Fibroblast of skin of scalp (primary cell): ENCODE measurements at places on chromosomes 7 and 10.

GRCh38 chr10:97713339-97713825, at the start of gene MARVELD1:
Gene MARVELD1, plus strand, starts transcription at chr10:97713730. Its CDS starts 147 bp downstream, at chr10:97713877.
- peak; percentile 93 for DNase-seq

DNA sequence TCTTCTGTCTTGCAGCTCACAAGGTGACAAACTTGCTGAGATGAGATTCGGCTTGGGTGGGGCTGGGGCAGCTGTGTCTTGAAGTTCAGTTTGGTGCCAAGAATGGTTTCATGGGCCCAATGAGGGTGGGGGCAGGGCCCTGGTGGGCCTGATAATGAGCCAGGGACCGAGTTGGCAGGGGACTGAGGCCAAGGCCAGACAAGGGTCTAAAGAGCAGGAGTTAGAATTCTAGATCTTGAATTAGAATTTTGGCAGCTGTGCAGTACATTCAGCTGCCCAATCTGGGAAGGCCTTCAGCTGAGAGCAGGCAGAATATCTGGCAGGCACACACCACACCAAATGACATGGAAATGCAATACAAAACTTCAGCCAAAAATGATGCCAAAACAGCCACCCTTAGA, 1.5 kb upstream of the JAZF1 start:
- no peak for DNase-seq

DNA sequence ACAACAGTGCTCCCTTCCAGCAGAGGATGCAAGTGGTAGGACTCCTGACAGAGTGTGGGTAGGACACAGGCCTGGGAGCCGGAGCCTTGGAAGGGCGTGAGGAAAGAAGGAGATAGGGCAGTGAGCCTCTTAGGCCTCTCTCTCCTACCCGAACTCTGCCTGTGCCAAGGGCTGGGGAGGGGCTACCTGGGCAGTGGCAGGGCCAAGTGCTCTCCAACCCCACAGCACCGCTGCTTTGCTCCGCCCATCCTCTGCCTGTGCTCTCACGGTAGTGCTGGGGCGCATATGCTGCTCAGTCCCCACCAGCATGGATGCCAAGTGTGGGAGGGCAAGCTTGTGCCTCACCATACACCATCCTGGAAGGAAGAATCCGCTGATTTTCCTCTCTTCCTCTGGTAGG, 7.5 kb downstream of the FAM131B start:
- no peak for DNase-seq

- DNase-seq, result no peak
These were observed 77.7 kb upstream of the FAM3C start for GRCh38 chr7:121473645-121474300.

- DNase-seq, result no peak
These were observed 72.7 kb upstream of the IFRD1 start for GRCh38 chr7:112377593-112377992.

- DNase-seq, result no peak
These were observed 111.9 kb upstream of the RPA3 start for GRCh38 chr7:7830122-7830878.

- peak; percentile 56 for DNase-seq
These were observed 76.1 kb upstream of the CPXM2 start for GRCh38 chr10:123967626-123968243.

GRCh38 chr7:140688341-140688740, 8.2 kb upstream of the NDUFB2 start:
- DNase-seq, result no peak

DNA sequence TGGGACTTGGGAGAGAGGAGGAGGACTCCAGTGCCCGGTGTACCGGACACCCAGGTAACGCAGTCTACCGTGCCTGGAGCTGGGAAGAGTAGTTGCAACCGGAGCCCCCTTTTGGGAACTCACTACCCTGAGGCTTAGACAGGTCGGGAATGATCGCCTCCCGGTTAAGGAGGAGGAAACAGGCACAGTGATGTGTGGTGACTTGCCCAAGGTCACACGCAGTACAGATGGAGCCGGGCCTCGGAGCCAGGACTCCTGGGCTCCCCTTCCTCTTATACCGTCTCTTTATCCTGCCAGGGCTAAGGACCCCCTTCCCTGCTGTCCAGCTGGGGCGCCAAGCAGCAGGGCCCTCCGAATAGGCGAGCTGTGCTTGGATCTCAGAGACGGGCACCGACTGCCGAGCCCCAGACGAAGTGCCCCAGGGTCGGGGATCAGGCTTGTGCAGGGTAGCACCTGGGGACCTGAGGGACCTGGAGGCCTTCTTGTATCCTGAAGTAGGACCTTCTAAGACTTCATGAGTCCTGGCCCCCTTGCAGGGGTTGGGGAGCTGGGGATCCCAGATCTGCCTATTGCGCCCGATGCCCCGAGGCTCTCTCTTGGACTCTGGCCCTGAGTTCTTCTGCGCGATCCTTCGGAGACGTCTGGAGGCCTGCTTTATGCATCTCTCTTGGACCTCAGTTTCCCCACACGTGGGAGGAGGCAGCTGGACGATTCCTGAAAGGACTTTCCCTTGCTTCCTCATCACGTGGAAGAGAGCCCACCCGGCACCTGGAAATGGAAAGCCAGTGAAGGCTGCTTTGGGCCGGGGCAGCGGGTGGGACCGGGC, 767 bp upstream of the CYP26A1 start:
- DNase-seq, result no peak

DNA sequence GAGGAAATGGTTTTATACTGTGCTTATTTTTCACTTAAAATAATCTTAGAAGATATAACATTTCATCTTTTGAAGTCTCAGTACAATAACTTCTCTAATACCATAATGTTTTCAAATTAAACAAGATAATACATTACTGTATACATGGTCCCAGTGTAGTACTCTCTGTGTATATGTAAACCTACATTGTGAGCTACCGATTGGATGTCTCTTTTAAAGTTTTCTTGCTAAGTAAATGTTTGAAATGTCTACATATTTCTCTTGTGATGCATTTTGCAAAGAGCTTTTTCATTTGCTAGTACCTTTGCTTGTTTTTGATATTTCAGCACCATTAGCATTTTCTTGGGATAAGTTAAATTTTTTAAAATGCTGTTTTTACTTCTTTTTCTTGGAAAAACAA, 94.8 kb downstream of the PRKG1 start:
- DNase-seq, result no peak

DNA sequence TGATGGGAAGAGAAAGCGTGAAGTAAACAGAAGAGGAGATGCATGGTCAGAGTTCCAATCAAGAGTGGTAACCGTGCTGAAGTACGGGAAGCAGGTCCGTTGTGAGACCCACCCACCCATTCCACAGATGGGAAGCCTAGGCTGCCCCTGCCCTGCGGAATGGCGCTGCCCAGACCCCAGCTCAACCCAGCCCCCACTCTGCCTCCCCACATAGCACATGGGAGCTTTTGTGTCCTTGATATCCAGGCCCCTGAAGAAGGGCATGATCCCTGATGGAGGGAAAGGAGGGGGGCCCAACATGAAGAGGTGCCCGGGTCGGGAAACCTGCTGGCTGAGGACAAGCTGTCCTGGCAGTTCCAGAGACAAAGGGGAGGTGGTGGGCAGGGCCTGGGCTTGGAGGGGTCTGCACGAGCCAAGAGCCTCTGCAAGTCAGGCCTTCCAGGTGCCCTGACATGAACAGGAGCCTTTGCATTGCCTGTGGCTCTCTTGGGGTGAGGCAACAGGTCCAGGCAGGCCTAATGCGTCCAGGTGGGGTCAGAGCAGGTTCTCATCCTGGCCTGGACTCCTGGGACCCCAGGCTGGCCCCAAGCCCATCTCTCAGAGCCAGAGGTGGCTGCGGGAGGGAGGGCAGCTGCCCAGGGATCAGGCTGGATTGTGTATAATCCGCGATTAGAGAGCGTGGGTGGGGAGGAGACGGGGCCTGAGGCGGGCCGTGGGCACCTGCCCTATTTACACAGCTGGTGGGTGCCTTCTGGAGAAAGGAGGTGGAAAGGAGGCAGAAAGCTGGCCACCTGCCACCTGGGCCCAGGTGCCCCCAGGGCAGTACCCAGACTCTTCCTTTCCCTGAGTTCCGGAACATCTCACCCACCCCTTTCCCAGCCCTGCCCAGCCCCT, 23.5 kb downstream of the YKT6 start:
- no peak for DNase-seq

GRCh38 chr10:118596426-118597124, 1.1 kb upstream of the PRLHR start:
- no peak for DNase-seq

DNA sequence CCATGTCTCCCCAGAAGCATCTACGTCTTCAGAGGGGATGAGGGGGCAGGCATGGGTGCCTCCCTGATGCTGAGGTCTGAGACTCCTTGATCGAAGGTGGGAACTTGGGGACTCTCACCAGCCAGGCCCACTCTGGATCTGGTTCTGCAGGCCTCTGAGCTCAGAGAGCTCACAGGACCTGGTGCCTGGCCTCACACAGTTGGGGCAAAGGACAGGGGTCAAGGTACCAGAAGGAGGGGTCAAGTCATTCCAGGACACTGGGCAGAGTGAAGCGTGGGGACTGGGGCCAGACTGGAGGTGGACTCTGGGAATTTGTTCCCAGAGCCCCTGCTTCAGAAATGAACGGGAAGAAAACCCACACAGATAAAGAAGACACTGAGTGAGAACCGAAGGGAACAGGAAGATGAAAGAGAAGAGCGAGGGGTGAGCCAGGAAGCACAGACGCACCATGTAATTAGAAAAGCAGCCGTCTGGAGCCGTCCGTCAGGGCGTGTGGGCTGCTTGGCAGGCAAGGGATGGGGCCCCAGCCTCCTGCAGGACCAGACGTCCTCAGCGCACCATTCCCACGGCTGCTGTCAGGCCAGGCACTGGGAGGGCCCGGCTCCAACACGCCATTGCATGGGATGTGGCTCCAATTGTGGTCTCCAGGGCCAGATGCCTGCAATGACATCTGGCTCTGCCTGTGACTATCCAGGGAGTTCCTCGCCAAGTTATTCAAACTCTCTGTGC, 47.7 kb downstream of the ZCCHC24 start:
- DNase-seq, result peak; percentile 83

DNA sequence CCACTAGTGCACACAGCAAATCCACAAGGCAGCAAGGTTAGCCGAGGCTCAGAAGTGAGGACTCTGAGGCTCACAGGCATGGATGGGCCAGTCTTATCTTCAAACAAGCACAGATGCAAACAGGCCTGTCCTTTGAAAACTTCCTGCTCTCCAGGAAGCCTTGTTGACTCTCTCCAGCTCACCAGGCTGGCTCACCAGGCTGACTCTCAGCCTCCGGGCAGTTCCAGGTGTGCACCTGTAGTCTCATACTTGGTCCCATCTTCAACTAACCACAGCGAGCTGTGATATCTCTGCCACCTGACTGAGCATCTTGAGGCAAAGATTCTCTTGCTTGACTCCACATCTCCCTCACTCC, 173.9 kb upstream of the ZMIZ1 start:
- DNase-seq, result no peak

- no peak for DNase-seq
These were observed 16.7 kb upstream of the AZGP1 start for GRCh38 chr7:99992330-99993038.

GRCh38 chr10:30979956-30980355, 51.7 kb downstream of the ZNF438 start:
- DNase-seq, result no peak

GRCh38 chr10:11782793-11783557, 40.2 kb upstream of the PROSER2 start:
- peak; percentile 51 for DNase-seq

GRCh38 chr10:101625821-101626412, 37.8 kb downstream of the DPCD start:
- no peak for DNase-seq

DNA sequence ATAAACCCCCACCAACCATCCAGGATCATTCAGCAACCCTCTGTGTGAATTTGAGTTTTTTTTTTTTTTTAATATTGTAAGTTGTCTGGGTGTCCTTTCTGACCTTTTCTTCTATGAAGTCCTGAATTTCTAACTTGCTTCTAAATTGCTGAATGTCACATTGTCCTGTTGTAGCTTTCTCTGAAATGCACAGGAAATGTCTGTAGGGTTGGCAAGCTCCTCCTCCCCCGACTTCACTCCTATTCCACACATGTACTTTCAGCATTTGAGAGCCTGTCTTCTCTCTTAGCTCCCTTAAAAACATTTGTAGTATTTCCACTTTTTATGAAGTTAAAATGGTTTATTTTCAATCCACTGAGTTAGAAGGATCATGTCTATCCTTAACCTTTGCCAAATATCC, 3.3 kb upstream of the CNNM2 start:
- DNase-seq, result no peak

DNA sequence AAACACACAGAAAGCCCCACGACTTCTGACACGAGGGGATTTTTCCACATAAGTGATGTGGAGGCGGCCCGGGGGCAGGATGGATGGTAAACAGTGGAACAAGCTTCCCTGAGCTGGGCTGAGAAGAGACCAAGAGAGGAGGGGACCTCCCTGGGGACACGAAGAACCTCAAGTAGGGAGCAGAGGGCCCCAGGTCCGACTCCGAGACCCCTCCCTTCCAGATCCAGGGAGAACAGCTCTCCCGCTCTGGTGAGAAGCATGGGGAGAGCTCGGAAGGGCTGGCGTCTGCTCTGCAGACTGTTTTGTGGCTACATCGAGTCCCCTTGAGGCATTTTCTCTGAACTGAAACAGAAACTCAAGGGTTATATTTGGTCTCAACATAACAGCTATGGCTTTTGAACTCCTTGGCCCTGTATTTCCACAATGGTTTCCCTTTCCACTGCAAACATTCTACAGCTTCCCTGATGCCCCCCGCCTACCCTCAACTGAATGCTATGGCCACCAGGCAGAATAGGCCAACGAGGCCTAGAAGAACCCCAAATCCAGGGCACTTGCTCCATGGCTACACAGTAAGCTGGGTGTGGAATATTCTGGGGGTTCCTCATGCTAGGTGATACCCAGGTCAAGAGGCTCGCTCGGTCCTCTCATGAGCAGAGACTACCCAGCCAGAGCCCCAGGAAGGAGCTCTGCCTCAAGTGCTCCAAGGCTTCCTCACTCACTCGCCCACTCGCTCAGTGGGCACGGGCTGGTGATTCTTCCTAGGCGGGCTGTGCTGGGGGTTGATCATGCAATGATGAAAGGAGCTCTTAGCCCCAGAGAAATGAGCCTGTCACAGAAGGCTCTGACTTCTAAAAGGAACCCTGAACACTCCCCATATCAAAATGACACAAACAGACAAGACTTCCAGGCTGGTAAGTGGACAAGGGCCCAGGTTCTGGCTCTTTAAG, 47.5 kb downstream of the FAM53B start:
- no peak for DNase-seq

GRCh38 chr10:131843089-131843595, 57.7 kb upstream of the PPP2R2D start:
- DNase-seq, result no peak

- DNase-seq, result no peak
These were observed 6.0 kb upstream of the MUC12 start for GRCh38 chr7:100963386-100963785.

DNA sequence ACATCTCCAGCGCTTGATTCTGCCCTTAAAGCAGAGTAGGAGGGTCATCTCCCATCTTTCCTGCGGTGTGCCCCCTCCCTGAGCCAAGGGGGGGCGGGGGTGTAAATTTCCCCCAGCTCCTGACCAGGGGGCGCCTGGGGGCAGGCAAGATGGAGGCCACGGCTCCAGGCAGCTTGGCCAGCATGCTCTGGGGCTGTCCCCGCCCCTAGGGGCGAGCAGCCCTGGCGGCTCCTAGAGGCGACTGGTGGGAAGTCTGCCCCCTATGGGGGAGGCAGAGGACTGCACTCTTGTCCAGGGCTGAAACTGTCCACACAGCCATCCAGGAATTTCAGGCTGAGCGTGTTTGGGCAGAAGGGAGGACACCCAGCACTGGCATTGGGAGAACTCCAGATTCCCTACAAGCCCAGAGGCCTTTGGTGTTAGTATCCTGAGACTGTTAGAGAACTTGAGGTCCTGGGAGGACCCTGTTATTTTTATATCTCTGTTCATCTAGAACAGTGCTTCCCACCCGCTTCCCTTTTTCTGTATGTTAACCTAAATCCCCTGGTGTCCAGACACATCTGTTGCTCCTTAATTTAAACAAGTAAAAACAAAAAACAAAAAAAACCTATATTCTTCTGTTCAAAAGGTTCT, 4.6 kb downstream of the STRA8 start:
- DNase-seq, result no peak
